Metanephros (tissue), 2 donors: ENCODE measurements at places on chromosomes 13 and 19. TPM values are rescaled to one million over a fixed set of nuclear protein-coding genes. Genes with fewer than 3 reads are reported as not detected.

ZNF90 gene
- total RNA-seq: 12.1 TPM

MEDAG gene
- total RNA-seq: 3.3 TPM

NCR1 gene
- 0.70 TPM for total RNA-seq

ZFP36 gene
- 56.6 TPM for total RNA-seq

PDX1 gene
- total RNA-seq: not detected

TEX101 gene
- total RNA-seq: not detected

CACNG8 gene
- 0.23 TPM for total RNA-seq

TECR gene
- 66.4 TPM for total RNA-seq

CLC gene
- 4.4 TPM for total RNA-seq

GADD45B gene
- 73.0 TPM for total RNA-seq

MBD3L2 gene
- total RNA-seq: not detected

ZSCAN18 gene
- 144 TPM for total RNA-seq

CLDND2 gene
- total RNA-seq: not detected

GTF2F2 gene
- total RNA-seq: 12.1 TPM

TNFSF9 gene
- 0.76 TPM for total RNA-seq

SUGP1 gene
- total RNA-seq: 47.1 TPM

TMEM238 gene
- total RNA-seq: 1.6 TPM
